NCI-H460 (cell line): ENCODE measurements at places on chromosomes 4 and X.
A peak's percentile ranks its signal among the peaks of the same experiment; 100 is the strongest.

GRCh38 chr4:159764343-159764952, 661.6 kb downstream of the RAPGEF2 start:
- DNase-seq, result peak; percentile 62

- no peak for DNase-seq
Measured at GRCh38 chrX:46865281-46865680, 28.4 kb downstream of the RP2 start.

GRCh38 chr4:40713798-40714197, 36.0 kb upstream of the NSUN7 start:
- DNase-seq, result no peak

- no peak for DNase-seq
Measured at GRCh38 chrX:7139202-7140081, 8.1 kb upstream of the STS start.

DNA sequence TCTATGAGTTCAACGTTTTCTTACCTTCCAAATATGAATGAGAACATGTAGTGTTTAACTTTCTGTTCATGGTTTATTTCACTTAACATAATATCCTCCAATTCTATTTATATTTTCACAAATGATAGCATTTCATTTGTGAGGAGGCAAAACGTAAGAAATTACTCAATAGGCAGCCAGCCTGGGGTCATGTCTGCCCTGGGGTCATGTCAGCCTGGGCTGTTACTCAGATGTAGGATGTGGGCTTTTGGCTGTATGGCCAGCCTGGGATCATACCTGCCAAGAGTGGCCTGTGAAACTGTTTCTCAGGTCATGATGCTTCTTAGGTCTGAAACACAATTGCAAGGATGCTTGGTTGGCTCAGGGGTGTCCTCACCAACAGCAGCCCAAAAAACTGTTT, 187.0 kb downstream of the FBXO8 start:
- no peak for DNase-seq

- no peak for DNase-seq
Measured at GRCh38 chr4:114349543-114350175, 248.9 kb upstream of the UGT8 start.

DNA sequence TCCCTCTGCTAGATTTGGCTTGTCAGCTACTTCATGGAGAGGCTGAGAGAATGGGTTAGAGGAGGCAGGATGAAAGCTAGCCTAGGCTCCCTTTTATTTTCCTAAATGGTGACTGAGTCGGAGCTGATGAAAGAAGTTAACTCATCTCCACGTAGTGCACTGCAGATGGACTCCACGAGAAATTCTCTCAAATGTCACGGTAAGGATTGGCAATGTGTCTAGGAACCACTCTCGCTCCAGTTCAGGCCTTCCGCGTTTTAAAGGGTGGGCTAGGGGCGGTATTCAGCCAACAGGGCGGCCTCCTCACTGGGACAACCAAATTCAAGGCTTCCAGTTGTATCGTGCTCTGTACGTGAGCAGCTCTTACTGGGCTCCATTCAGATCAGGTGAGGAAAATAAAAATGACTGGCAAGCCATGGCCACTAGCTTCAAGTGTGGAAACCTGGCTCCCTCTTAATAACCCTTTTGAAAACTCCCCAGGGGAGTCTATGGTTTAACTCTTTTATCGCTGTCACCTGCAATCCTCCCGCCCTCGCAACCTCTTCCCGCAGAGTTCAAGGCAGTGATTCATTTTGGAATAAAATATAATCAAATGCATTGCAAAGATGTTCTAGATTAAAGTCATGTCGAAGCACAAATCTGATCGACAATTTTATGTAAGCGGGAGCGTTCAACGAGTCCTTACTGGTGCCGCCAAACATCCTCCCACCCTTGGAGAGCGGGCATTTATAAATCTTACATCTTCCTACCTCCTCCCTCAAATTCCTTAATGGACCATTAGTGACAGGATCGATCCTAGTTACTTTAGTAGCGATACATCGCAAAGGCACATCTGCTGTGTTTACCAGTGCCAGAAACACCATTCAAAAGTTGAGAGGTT, 1.2 kb downstream of the SPOCK3 start:
- DNase-seq, result no peak

GRCh38 chr4:158055668-158056067, 117.2 kb downstream of the GASK1B start:
- DNase-seq, result no peak
